ENCODE measurements at places on chromosomes 1 and 21. TPM values are rescaled to one million over a fixed set of nuclear protein-coding genes. Genes with fewer than 3 reads are reported as not detected.

The NBL1 gene
- total RNA-seq: 33.2 TPM

DNA sequence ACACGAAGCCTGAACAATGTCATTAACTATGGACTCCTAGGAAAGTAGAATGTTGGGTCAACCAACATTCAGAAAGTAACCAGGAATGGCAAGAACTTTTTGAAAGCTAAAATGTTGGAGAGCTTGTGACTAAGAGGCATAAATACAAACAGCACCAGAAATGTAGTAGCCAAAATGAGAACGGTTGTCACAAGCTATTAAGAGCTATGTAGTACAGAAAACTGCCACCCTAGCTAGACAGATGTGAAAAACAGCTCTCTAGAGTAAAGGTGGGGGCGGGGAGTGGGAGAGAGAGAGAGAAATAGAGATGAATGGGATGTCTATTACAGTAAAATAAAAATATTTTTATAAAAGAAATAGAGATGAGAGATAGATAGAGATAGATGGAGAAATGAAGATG, 35.1 kb downstream of the SLC44A5 start:
- DNase-seq: no peak

- DNase-seq: no peak
Measured at GRCh38 chr1:46026531-46026930, 105.9 kb downstream of the PIK3R3 start.

- DNase-seq: no peak
Measured at GRCh38 chr21:29801122-29801521, 138.7 kb downstream of the GRIK1 start.

The TRIM62 gene
- total RNA-seq: 6.0 TPM

DNA sequence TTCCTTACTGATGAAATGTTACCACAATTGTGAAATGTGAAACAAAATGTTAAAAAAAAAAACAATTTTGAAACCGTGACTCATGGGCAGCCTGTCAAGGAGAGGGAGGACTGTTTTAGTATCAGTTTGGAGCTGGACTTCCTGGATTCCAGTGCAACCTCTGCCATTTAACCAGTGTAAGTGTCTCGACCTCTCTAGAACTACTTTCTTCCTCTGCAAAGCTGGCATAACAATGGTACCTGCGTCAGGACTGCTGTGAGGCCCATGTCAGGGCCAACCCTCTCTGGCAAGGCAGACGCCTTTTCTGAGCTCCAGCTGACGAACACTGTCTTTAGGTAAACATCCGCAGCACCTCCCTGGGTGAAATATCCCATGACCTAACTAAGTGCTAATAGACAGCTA, 20.9 kb downstream of the URB1 start:
- DNase-seq: no peak

DNA sequence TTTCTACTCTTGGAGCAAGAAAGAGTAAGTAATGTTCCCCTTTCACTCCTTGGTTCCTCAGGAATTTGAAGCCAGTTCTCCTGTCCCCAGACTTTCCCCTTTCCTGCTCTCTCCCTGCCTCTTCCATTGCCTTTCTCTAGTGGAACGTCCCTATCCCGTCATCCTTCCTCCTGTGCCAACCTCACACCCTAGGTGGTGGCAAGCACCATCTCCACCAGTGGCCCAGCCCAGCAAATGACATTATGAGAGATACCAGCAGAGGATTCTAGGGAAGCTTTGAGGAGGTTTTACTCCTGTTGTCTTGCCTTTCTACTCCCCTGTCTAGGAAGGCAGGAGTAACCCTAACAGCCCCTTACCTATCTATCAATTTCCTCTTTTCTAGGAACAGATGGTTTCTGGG, 8.1 kb upstream of the TACSTD2 start:
- DNase-seq: no peak

DNA sequence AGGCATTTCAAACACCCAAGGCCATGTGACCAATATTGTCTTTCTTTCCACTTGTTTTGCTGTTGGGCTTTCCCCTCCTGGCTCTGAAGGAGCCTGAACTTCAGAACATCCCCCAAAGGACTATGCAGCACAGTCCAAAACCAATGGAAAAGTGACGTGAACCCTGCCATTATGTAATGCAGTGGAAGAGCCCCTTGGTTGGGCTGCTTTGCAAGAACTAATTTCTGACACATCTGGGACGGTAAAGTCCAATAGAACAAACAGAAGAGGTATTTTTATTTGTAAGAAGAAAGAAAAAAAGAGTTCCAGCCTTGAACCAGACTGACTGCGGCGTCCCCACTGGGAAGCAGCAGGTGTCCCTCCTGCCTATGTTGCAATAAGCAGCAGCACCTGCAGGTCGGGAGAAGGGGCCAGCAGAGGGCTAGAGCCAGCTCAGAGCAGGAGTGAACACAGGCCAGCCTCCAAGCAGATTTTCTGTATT, 116.7 kb downstream of the CDC7 start:
- peak; percentile 89 for DNase-seq

The AKR7A3 gene
- 0.92 TPM for total RNA-seq

The ADAMTS1 gene
- total RNA-seq: 26.0 TPM

DNA sequence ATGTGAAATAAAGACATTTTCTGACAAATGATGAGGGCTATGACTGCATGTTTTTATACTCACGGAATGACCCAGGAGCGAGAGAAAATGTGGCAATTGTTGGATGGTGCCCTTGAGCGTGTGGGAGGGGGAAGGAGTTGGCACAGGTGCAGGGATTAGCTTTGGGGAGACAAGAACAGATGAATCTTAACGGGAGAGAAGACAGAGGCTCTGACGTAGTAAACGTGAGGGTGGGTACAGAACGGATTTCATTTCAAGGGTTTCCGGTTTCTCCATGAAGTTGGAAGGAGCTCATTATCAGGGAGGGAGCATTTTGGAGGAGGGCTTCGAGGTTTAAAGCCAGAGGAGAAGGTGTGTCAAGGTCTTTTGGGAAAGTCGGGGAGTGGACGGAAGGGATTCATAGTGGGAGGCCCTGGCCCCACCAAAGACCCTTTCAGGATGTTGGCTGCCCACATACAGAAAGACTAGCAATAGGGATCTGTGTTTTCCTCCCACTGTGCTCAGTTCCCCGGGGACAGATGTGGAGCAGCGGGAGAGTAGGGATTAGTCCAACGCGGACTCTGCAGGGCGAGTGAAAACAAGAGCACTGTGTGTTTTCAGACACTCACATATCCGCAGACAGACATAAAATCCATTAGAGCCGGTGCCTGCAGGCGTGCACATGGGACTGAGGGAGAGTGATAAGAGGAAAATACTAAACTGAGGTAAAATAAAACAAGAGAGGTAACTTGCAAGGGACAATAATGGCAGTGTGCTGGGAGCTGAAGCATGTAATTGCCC, 584.1 kb downstream of the AJAP1 start:
- DNase-seq: no peak

The RGS18 gene
- not detected for total RNA-seq

The TBX15 gene
- total RNA-seq: not detected

GRCh38 chr1:203327684-203328457, 22.6 kb downstream of the BTG2 start:
- no peak for DNase-seq

The EFNA3 gene
- 110 TPM for total RNA-seq

- no peak for DNase-seq
Measured at GRCh38 chr21:39313042-39313570, 326 bp downstream of the BRWD1 start.

The FMOD gene
- 3.9 TPM for total RNA-seq

- no peak for DNase-seq
Measured at GRCh38 chr1:61287734-61288133, 205.4 kb downstream of the NFIA start.

The RCAN3 gene
- 37.2 TPM for total RNA-seq

GRCh38 chr1:201902198-201902597, 13.5 kb downstream of the SHISA4 start:
- no peak for DNase-seq

GRCh38 chr1:183168308-183168707, 17.8 kb upstream of the LAMC2 start:
- no peak for DNase-seq

DNA sequence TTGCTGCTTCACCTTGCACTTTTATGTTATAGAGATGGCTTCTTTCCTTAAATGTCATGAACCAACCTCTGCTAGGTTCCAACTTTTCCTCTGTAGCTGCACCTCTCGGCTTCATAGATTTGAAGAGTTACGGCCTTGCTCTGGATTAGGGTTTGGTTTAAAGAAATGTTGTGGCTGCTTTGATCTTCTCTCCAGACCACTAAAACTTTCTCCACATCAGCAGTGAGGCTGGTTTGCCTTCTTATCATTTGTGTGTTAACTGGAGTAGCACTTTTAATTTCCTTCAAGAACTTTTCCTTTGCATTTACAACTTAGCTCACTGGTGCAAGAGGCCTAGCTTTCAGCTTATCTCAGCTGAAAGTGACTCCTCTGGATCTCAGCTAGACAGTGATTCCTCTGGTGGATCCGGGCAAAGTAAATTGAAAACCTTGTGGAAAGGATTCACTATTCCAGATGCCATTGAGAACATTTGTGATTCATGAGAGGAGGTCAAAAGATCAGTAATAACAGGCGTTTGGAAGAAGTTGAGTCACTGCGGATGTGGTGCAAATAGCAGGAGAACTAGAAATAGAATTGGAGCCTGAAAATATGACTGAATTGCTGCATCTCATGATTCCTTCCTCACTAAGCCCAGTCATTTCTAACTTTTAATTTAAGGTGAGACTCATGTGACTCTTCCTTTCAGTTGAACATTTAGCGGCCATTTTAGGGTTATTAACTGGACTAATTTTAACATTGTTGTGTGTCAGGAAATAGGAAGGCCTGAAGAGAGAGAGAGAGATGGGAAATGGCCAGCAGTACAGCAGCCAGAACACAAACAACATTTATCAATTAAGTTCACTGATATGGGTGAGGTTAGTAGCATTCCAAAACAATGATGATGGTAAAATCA, 16.2 kb upstream of the RGS1 start:
- no peak for DNase-seq

DNA sequence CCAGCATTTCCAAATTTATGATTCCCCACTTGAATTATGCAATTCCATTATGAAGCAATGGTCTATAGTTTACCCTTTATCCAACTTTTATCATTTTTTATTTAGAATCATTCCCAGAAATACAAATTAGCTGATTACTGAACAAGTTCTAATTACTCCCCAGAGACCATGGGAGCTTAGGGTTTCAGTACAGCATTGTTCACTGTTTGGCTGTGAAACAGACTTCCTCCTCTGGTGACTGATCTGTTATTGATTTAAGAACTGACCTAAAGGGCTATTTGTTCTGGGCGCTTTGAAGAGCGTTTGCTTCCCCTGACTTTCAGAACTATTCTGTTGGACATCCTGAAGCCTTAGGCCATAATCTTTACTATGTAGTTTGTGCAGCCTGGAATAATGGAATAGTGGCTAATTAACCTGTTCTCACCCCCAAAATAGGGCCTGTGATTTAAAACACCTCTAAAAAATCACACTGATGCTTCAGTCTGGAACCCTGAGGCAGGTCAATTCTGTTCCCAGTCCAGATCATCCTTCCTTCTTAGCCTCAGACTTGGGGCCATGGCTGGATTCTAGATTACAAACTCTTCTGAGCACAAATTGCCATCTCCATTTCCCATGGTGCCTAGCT, 58.7 kb downstream of the ALG14 start:
- no peak for DNase-seq

Data from endodermal cell (in vitro differentiated cells).